ENCODE measurements at places on chromosomes 3 and 15. TPM values are rescaled to one million over a fixed set of nuclear protein-coding genes. Genes with fewer than 3 reads are reported as not detected.

The CGNL1 gene
- not detected for total RNA-seq

The FEZF2 gene
- total RNA-seq = not detected

The PLSCR2 gene
- not detected for total RNA-seq

GRCh38 chr15:34737477-34737876 is 17.3 kb downstream of the GJD2 start:
- no peak for DNase-seq
- peaks cover 34% of the 10 kb centered on the region for H3K27me3 ChIP-seq
- H3K4me1 ChIP-seq = no peaks in the 10 kb centered on the region
- no peak overlapping the region for H3K27ac ChIP-seq
- no peaks in the 10 kb centered on the region for H3K36me3 ChIP-seq
- H3K4me3 ChIP-seq = no peak overlapping the region

- DNase-seq = peak; percentile 31
- H3K27ac ChIP-seq = no peak overlapping the region
- H3K36me3 ChIP-seq = no peaks in the 10 kb centered on the region
- peaks cover 41% of the 10 kb centered on the region for H3K4me1 ChIP-seq
- H3K27me3 ChIP-seq = no peaks in the 10 kb centered on the region
Observed at GRCh38 chr15:52010633-52011595, 8.1 kb upstream of the MAPK6 start.

DNA sequence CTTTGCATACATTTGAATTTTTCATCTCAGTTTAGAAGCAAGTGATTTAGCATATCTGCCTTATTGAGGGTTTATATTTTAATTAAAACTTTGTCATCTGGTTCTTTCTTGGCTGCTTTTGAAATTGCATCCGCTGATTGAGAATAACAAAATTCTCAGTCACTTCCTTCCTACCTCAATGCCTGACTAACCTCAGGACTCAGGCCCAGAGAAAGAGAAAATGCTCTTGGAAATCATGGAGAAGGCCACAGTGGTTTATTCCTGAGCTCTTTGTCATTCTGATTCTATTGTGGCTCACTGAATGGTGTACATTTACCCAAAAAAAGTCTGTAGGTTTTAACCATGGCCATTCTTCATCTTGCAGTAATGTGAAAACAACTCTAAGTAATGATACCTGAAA is 533.9 kb downstream of the TBL1XR1 start:
- DNase-seq = no peak
- H3K36me3 ChIP-seq = no peaks in the 10 kb centered on the region
- H3K4me3 ChIP-seq = no peak overlapping the region
- no peaks in the 10 kb centered on the region for H3K4me1 ChIP-seq

DNA sequence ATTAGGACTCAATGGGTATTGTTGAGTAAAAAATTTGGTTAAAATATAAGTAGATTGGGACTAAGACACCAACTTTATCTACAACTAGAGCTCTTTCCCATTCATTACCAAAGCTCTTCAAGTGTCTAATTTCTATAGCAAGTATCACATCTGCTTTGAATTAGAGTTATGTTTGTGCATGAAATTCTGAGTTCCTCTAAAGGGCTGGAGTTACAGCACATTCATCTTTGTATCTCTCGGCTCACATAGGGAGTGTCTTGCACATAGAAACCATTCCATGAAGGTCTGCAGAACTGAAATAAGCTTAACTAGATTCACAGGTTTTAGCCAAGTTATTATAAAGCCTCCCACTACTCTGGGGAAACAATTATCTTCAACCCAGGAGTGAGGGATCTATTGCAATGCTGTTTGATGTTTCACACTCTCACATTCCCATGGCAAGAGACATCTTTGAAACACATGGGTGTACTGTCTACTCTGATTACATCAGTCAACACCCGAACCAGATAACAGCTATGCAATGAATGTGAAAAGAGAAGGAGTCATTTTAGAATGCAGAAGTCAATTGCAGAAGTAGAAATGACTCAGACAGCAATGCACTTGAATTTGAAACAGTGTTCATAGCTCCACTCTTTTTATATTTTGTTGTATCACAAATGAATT is 93.1 kb upstream of the KBTBD8 start:
- DNase-seq = no peak
- no peak overlapping the region for H3K4me3 ChIP-seq
- H3K27me3 ChIP-seq = peaks cover 10% of the 10 kb centered on the region
- no peaks in the 10 kb centered on the region for H3K4me1 ChIP-seq
- peaks cover 2% of the 10 kb centered on the region for H3K36me3 ChIP-seq

DNA sequence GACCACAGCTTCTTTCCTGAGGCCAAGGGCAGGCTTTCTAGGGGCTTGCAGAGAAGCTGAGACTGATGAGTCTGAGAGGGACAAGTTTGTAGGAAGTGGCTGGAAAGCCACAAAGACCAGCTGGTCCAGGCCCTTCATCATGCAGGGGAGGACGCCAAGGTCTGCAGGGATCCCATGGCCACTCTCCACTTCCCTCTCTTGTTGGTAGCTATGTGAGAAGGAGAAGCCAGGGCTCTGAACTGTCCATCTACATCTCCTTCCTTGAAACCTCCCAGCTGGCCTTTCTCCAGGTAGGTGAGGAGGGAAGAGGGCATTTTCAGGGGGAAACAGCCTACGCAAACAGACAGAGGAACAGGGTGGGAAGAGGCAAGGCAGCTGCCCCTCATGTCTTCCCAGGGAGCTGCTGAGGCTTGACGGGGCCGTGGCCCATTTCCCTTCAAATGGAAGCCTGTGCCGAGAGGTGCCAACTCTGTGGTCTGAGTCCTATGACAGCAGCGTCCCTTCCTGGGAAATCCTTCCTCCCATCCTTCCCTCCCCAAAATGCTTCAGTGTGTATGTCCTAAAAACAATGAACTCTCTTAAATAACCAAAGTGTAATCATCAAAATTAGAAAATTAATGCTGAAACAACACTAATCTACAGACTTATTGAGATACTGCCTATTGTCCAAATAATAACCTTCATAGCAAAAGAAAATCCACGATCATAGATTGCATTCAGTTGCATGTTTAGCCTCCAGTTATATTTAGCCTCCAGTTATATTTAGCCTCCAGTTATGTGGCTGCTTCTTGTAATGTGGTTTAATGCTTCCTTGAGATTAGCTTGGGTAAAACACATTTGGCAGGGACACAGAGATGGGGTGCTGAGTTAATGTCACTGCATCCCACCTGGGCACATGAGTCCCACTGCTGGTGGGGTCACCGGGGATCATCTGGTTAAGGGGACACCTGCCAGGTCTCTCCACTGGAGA is 36.0 kb downstream of the GNB5 start:
- H3K27ac ChIP-seq = no peak overlapping the region
- no peak for DNase-seq
- H3K27me3 ChIP-seq = no peaks in the 10 kb centered on the region
- peaks cover 7% of the 10 kb centered on the region for H3K36me3 ChIP-seq
- H3K4me1 ChIP-seq = no peaks in the 10 kb centered on the region
- H3K4me3 ChIP-seq = no peak overlapping the region

GRCh38 chr15:25051399-25052154 is 96.8 kb downstream of the SNRPN start:
- no peak overlapping the region for H3K27ac ChIP-seq
- H3K4me3 ChIP-seq = no peak overlapping the region
- no peak for DNase-seq
- H3K36me3 ChIP-seq = peaks cover 99% of the 10 kb centered on the region
- H3K27me3 ChIP-seq = no peaks in the 10 kb centered on the region

DNA sequence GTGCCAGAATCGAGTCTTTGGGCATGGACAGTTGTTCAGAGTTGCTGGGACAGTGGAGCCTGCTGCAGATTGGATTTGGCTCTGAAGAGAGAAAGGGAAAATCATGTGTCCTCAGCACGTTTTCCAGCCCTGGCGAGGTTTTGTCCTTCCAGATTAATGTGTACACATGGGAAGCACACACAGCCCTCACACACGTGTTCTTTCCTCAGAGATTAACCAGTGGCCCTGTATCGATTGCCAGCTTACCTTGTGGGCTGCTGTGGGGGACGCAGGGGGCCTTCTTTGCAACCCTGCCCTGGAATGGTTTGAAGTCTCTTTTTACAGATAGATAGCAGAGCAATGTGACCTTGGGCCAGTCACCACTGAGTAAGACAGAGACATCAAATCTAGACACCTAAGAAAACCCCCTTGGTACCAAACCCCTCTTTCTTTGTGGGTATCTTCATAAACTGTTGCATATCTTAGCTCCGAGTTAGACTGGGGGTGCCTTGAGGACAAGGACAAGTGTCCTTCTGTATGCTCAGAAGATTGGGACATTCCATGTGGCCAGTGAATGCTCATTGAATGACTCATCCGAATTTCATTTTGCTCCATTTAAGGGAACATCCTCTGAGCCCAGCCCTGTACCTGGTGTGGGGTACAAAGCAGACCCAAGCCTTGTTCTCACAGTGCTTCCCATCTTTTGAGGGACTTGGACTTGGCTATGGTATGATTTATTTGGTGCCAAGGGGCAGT is 48.0 kb downstream of the SMAD6 start:
- peaks cover 16% of the 10 kb centered on the region for H3K4me1 ChIP-seq
- no peak overlapping the region for H3K27ac ChIP-seq
- no peaks in the 10 kb centered on the region for H3K27me3 ChIP-seq
- DNase-seq = no peak
- no peaks in the 10 kb centered on the region for H3K36me3 ChIP-seq
- H3K4me3 ChIP-seq = no peak overlapping the region

Measured in activated naive CD8-positive, alpha-beta T cell treated with anti-CD3 and anti-CD28 coated beads for 36 hours (primary cell).